ENCODE measurements at places on chromosomes 5 and 9.

DNA sequence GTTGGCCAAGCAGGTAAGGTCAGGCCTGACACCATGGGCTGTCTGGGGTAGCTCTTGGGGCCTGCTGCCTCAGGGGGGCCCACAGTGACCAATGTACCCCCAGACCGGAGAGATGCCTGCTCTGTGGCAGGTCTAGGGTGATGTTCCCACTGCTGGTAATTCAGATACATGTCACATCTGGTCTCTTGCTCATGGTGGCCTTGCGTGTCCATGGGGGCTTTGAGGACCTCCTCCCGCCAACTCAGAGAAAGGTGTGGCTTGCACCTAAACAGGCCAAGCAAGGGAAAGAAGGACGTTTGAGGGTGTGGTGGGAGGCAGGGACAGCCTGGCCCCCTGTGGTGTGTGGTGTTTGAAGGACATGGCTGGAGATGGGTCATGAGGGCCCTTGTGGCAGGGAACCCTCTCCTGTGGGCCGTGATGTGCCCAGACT, 75.2 kb downstream of the PHF2 start:
- no peak for DNase-seq

GRCh38 chr5:132011622-132012343, at the start of gene ACSL6:
ACSL6 (minus strand) TSS chr5:132011658; CDS start chr5:132011553, 105 bp downstream.
- no peak for DNase-seq

GRCh38 chr5:73962801-73963425, 336.9 kb downstream of the ARHGEF28 start:
- DNase-seq = peak; percentile 63

DNA sequence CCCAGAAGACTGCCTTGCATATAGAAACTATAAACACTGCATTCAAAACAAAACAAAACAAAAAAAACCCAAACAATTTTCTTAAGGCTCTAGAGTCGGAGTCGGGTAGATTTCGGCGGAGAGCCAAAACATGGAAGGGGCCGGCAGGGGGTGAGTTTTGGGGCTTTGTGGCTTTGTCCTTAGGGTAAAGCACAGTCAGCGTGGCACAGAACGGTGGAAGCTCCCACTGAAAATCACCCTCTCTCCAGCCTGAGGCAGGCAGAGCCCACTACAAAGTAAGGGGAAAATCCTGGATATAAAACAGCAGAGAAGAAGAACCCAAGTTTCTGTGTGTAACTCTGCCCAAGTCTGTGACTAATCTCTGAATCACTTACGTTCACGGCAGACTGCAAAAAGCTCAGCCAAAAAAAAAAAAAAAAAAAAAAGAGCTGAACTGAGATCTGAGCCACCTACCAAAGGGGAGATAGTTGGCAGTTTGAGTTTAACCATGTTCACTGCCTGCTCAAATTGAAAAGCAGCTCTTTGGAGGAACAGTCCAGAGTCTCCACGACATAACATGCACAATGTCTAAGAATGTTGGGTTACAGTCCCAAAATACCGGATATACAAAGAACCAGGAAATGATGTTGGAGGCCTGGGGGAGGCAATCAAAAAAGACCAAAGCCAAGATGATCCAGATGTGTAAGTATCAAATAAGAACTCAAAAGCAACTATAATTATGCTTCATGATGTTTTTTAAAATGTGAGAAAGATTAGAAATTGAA, 26.6 kb upstream of the OR2K2 start:
- DNase-seq = peak; percentile 87

DNA sequence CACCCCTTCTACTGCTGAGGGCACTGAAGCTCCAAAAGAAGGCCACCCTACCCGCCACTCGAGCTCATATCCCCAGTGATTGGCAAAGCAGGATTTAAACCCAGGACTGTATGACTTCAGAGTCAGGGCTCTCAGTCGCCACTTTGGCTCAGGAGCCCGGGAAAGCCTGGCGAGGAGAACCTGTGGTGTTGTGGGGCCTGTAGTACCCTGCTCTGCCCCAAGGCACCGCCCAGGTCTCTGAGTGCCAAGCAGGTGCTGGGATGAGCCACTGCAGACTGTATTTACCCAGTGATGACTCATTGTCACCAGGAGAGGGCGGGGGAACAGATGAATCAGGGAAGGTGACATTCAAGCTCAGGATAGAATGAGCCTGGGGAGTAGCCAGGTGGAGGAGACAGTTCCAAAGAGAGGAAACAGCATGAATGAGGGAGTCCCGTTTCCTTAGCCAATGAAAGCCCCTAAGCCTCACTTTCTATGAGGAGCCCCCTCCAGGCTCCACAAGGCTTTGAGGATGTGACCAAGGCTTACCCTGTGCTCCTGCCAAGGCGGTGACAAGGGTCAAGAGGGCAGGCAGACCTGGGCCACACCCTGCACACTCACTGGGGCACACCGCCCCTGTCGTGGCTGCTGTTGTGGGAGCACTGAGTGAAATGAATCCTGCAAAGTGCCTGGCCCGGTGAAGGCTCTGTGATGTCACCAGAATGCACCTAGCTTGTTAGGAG, 17.8 kb upstream of the DPM2 start:
- peak; percentile 84 for DNase-seq

GRCh38 chr5:122076050-122076461, 2.0 kb downstream of the LOX start:
- DNase-seq = peak; percentile 48

DNA sequence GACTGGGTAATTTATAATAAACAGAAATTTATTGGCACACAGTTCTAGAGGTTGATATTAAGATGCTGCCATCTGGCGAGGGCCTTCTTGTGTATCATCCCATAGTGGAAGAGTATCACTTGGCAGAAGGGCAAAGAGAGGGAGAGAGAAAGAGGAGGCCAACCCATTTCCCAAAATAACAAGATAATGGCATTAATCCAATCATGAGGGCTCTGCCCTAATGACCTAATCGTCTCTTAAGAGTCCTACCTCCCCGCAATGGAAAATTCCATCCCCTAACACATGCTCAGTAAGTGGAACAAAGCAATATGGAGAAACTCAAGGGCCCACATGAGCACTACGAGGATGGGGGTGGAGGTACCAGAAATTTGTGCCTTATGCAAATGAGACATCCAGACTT, 17.6 kb upstream of the VDAC1 start:
- DNase-seq = no peak

DNA sequence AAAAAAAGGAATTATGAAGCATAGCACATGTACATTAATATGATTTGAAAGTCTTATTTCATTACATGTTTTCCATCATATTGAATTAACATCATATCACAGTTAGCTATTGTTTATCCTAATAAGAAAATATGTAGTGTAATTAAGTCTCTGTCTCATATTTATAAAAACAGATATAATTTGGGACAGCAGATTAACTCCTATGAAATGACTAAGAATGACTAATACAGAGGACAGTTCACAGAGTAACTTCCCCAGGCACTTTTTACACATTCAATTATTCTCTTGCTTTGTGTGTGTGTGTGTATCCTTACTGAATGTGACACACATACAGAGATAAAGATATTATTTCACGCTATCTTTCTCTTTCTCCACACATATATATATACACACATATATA, 2400.9 kb upstream of the C9orf72 start:
- no peak for DNase-seq

DNA sequence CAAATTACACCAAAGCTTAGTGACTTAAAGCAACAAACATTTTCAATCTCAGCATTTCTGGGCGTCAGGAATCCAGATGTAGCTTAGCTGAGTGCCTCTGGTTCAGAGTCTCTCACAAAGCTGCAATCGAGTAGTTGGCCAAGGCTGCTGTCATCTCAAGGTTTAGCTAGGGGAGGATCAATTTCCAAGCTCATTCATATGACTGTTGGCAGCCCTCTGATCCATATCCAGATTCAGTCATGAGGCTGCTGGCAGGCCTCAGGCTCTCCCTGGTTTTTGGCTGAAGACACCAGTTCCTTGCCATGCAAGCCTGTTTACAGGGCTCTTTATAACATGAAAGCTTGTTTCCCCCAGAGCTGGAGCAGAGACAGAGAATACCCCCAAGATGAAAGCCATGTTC, 419.5 kb upstream of the TLE4 start:
- DNase-seq = no peak

- DNase-seq = peak; percentile 2
These were observed 339.2 kb downstream of the PRR16 start for GRCh38 chr5:120803282-120803681.

DNA sequence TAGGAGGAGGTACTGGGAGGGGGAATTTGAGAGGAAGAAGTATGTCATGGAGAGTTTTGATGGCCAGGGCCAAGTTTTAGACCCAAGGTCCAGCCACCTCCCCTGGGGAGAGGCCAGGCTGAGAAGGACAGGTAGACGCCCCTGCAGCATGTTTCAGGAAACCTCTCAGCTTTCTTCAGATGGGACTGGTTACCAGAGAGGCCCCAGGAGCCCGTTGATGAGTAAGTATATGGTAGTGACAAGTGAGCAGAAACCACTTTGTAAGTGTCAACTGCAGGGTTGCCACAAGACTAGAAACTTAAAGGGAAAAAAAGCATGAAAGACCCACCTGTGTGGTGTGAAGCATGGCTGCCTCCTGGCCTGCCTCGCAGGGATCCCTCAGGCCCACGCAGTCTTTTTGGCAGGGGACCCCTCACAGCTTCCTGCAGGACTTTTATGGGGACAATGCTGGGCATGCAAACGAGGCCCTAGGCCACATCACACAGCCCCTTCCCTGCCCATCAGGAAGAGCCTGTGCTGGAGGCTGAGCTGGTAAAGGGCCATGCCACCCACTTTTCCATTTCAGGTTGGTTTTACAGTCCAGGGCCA, 255.9 kb downstream of the FSTL4 start:
- DNase-seq = no peak

- no peak for DNase-seq
These were observed 25.7 kb downstream of the SARDH start for GRCh38 chr9:133712221-133713100.

DNA sequence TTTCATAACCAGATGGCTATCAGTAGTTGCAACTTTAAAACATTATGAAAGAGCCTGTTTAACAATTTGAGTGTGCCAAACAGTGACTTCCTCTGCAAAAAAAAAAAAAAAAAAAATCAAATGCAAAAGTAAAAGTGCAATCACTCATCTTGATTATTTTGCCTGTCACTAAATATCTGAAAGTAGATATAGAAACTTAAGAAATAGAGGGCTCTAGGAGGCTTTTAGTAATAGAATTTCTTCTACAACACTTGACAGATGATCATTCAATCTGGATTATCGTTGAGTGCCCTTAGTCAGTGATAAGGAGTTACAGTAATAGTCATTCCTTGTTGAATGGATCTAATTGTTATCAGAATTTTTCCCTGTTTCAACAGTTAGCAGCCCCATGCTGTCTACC, 101.8 kb downstream of the CETN3 start:
- no peak for DNase-seq

- DNase-seq = no peak
These were observed 1.7 kb upstream of the SLC34A1 start for GRCh38 chr5:177382423-177383029.

GRCh38 chr5:69416180-69416579, 1.3 kb downstream of the MARVELD2 start:
- peak; percentile 25 for DNase-seq

GRCh38 chr9:134618163-134618832, 23.3 kb upstream of the COL5A1 start:
- DNase-seq = no peak

DNA sequence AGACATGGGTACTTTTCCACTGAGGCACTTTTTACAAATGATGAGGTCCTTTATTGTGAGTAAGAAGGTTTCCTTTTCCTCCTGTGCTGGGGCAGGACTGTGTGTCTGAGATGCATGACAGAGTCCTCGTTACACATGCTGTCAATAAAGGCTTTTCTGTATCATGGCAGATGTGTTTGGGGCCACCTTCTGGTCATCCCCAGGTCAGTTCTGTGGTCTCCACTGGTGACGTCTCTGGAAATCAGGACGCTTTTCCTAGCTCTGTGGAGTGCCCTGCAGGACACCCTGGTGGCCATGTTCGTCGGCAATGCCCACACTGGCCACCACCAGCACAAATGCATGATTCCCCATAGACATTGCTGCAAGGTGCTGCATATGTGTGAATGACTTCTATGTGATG, 2.8 kb downstream of the CMBL start:
- DNase-seq = no peak

GRCh38 chr5:14213253-14213652, 70.1 kb downstream of the TRIO start:
- DNase-seq = no peak

DNA sequence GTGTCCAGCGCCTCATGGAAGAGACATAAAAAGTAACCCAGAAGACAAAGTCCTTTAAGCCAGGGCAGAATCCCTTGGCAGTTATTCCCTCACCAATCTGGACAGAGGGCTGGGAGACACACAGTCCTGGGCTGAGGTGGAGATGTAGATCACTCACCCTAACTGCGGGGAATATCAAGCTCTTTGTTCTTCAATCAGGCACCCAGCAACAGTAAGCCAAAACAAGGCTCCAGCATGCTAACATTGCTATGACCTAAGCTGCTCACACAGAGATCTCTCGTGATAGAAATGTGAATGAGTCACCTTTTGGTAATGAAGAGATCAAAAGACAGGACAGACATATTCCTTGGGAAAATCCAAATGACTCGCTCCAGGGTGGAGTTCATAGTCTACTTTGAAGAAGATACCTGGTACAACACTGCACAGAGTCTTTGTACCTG, 101.3 kb downstream of the FBN2 start:
- DNase-seq = peak; percentile 96

- DNase-seq = no peak
These were observed 213.2 kb downstream of the GABRB2 start for GRCh38 chr5:161333194-161333880.

DNA sequence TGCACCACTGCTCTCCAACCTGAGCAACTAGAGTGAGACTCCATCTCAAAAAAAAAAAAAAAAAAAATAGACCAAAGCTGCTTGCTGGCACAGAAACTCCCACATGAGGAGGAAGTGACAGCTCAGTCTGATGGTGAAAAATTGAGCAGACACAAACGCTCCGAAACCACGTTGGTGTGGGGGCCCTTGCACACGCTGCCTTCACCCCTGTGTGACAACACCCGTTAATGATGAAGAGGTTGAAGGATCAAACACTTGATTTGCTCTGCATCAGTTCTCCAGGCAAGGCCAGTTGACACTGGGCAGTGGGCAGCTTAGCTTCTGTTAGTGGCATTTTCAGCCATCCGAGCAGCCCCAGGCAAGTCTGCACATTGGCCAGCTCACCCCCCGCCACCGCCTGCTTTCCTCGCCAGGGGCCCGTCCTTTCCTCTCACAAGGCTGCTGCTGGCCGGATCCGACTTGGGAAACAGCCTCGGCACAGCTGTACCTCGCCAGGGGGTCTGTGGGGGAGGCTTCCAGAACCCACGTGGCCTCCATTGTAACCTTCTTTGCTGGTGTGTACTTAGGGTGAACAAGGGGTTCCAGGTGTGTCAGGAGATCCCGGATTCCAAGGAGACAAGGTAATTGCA, 79.8 kb downstream of the COL27A1 start:
- DNase-seq = no peak

- DNase-seq = no peak
These were observed 17.2 kb downstream of the KDM3B start for GRCh38 chr5:138369706-138370105.
